Right ventricle myocardium superior (tissue), 1 donor: ENCODE measurements at places on chromosomes 12 and 14.

GRCh38 chr12:120614848-120615247, 25.6 kb upstream of the CABP1 start:
- DNase-seq = no peak

DNA sequence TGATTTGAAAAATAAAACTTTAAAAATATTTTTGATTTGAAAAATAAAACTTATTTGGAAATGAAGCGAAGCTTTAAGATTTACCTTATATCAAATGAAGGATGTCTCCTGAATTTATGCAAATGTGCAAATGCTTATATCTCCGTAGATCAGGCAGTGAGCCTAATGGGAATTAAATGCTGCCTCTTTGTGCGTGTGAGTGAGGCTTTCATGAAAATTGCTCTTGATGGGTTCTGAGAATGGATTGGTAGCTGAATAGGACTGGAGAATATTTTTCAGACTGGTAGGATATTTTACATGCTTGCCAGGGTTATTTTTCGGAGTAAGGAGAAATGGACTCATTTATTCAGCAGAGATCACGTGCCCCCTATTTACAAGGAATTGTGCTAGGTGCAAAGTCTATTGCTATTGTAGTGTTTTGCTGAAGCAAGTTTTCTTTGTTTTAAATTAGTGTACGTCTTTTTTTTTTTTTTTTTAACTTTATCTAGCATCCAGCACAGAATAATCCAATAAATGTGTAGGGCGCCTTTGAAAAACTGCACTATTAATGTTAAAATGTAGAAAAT, 2.4 kb downstream of the VRK1 start:
- no peak for DNase-seq

DNA sequence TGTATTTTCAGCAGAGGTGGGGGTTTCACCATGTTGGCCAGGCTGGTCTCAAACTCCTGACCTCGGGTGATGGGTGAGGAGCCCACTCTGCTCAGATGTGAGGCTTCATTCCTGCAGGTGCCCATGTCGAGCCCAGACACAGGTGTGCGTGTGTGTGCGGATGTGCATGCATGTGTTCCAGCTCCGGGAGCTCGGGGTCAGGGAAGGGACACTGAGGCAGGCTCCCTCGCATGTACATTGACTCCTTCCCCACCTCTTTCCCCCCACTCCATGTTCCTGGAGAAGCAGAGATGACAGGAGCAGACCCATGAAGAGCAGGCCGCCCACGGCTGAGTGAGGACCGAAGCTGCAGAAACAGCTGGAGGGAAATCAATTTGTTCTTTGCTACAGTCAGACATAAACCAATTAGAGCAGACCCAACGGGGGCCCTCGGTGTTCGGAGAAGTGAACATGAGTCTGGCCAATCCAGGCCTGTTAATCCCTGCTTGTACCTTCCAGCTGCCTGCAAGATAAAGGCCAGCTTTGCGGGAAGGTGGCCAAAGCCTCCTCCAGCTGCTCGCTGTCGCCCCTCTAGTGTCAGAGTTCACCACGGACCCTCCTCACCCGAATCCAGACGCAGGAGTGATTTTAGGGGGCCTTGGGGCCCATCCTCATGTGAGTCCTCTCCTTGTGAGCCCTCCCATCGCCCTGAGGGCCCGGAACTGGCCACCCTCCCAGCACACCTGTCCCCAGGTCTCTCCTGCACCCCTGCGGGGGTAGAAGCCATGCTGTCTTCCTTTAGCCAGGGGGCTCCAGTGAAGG, 321.0 kb upstream of the RTL1 start:
- DNase-seq = no peak

- DNase-seq = no peak
Observed at GRCh38 chr14:22450266-22450665, 138.8 kb downstream of the DAD1 start.

DNA sequence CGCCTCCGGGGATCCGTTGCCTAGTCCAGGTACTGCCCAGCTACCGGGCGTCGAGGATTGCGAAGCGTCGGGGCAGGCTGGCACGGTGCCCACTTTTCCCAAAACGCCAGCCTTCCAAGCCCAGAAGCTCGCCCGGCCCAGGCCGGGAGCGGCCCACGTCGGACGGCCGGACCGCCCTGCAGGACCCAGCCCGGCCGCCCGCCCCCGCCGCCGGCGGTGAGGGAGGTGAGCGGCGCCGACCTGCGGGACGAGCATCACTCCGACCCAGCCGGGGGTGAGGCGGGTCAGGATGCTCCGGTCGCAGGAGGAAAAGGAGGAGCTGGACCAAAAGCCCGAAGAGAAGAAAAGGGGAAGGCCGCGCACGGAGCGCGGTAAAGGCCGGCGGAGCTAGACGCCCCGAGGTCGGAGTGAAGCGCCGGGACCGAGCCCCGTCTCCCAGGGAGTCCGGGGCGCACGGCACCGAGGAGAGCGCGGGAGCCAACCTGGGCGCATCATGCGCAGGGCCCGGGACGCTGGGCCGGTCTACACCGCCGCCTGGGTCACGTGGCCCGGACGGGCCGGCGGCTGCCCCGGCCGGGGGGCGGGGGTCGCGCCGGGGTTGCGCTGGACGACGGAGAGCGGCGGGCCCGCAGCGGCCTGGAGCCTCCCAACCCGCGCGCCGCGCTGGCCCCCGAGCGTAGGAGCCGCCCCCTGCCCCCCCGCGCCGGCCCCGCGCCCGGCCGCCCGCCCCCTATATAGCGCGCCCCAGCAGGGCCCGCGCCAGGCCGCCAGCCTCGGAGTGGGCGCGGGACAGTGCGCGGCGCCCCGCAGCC, at the start of gene AQP5:
AQP5 (plus strand) TSS at position 762 of the 812 bp plus-strand sequence. CDS start 146 bp downstream, outside the sequence.
- DNase-seq = no peak

- peak; percentile 86 for DNase-seq
Observed at GRCh38 chr12:570435-570920, 92.8 kb downstream of the NINJ2 start.

- DNase-seq = no peak
Observed at GRCh38 chr14:102201353-102201738, 61.6 kb downstream of the WDR20 start.

DNA sequence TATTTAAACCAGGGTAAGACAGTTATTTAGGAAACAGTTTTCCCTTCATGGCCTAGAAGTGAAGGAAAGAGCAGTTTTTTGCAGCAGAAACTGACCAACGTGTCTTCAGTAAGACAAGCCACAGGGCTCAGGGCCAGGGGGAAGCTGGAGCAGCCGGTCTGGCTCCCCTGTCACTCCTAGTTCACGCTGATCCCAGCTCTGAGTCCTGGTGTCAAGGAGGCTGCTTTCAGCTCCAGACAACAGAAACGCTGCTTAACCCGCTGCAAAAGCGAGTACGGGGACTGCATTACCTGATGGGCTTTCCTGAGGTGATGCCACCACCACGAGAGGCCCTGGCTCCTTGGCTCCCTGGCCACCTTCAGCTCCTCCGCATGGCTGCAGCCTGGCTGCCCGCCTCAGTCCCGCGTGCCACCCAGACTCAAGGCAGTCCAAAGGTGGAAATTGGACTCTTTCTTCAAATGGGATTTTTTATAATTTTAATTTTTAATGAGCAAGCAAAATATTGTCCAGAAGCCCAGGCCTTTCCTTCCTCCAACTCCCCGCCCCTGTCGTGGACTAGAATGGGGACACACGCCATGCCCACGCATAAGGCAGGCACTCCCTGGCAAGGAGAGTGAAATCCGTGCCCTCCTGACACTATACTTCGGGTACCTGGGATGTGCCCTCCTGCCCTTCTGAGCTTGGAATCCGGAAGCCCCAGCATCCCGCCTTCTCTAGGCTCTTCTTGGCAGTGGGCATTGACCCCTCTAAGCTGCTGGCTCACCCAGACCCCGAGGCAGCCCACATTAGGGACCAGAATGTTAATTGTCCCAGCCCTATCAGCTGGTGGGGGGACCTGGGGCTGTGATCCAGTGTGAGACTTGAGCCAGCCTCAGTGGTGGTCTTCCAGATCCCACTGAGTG, 85.0 kb downstream of the PAPOLA start:
- DNase-seq = no peak

DNA sequence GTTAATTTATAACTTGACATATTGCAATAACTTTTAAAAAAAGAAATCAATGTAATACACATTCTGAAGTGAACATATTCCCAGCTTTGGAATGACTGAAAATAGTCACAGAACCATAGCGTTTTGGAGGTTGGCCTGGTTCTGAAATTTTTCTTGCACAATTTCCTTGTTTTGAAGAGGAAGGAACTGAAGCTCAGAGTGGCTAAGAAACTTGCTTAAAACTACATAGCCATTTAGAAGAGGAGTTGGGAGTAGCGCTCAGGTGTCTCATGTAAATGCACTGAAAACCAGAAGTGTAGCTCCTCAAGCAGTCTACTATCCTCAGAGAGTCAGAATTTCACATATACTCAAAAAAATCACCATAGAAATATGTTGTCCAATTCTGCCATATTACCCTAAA, 41.2 kb downstream of the SLC38A1 start:
- no peak for DNase-seq

DNA sequence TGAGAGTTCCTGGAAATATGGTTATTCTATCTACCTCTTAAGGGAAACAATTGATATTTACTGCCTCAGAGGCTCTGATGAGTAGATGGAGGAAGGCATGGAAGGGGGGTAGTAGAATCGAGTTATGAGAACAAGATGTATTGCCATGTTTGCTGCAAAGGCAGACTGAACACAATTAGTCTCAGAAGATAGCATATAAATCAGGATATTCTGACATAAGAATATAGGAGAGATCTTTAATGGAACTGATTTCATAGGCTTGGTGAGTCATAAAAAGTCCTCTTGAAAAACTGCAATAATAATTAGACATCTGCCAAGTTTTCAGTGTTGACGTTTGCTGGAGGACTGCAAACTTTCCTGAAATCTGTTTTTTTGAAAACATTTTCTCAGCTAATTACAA, 636.1 kb downstream of the TMTC2 start:
- DNase-seq = no peak

- no peak for DNase-seq
Observed at GRCh38 chr14:73189651-73190050, 47.7 kb upstream of the PAPLN start.
